Fibroblast of the aortic adventitia (primary cell): ENCODE measurements at places on chromosomes 3 and 15. TPM values are rescaled to one million over a fixed set of nuclear protein-coding genes. Genes with fewer than 3 reads are reported as not detected.

DNA sequence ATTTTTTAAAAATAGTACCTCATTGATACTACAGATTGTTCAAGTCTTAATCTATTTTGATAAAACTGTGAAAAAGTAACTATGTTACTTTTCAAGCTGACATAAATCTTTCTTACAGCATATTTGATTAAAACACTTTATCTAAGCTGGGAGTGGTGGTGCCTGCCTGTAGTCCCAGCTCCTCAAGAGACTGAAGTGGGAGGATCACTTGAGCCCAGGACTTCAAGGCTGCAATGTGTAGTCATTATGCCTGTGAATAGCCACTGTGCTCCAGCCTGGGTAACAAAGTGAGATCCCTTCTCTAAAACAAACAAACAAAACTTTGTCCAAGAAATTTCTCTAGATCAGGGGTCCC lies 59.6 kb upstream of the NEDD4 start:
- no peak for DNase-seq

- no peak for DNase-seq
Measured at GRCh38 chr3:62373215-62373614, at the start of gene FEZF2. TSS of gene FEZF2 (minus strand) at chr3:62373550. CDS start at chr3:62372868, 682 bp downstream.

DNA sequence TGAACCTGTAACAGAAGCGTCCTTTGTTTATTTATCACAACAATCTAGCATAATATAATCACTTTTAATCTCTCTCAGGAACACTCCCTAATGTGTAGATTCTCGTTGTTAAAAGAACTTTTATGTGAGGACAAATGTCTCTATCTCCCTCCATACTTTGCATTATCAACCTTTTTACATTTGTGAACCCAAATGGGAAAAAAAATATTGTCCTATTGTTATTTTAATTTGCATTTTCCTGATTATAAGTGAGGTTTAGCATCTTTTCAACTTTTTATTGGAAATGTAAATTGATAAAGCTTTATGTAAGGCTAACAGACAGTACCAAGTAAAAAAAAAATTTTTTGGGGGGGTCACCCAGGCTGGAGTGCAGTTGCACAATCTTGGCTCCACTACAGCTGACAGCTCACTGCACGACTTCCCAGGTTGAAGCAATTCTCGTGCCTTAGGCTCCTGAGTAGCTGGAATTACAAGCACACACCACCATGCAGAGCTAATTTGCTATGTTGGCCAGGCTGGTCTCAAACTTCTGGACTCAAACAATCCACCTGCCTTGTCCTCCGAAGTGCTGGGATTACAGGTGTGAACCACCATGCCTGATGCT lies 33.0 kb upstream of the DENND4A start:
- DNase-seq = peak; percentile 80

DNA sequence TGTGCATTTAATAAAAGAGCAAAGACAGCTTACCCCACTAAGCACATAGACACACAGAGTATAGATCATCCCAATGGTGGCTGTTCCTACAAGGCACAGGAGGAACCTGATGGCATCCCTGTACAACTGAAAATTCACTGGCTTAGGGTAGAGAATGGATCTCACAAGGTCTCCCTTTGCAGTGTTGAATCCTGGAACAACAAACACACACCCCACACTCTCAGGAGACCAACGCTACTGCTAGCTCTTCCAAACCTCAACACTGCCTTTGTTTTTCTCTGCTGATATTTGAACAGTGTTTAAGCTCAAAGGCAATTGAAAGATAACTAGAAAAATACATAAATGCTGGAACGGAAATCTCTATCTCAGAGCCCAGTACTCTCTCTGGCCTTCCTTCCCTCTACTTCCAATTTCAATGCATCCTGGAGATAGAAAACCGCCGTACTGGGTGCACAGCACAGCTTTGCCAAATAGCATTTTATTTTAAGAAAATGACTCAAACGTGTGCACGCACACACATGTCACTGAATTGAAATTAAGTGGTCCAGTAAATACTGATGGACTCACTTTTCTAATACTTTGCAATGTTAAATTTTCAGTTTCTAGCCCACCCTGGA lies 87.5 kb upstream of the ATP13A5 start:
- no peak for DNase-seq

RHCG gene
- not detected in 2 replicates for total RNA-seq

PATL2 gene
- 0.72 and 0.82 TPM in 2 replicates for total RNA-seq
